ENCODE measurements at places on chromosomes 3 and 15.
A peak's percentile ranks its signal among the peaks of the same experiment; 100 is the strongest.

DNA sequence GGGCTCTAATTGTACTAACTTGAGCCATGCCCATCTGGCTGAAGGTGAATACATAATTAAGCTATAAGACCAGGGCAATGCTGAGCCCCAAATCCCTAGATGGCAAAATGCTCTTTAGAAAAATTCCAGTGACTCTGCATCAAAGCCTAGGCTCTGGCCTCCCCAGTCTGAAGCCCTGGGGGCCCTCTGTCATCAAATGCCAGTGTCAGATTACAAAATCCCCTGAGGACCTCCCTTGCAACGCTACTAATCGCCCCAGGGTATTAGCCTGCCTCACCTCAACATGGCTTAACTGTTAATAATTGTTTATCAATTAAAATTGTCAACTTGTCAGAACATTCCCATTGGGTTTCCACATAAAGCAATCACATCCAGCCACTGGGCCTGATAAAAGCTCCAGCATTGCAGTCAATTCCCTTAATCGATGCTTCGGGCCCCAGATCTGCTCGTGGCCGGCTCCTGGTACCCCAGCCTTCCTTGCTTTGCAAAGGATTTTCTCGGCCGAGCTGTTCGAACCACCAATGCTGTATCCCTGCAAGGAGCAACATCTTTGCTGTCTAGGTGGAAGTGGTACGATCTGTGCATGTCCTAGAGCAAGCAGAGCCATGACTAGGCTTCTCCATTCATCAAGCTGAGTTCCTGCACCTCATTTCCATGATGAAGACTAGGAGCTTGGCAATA, 151.7 kb downstream of the MEGF11 start:
- DNase-seq: no peak

- DNase-seq: no peak
Observed at GRCh38 chr3:65960087-65960486, 78.6 kb downstream of the MAGI1 start.

DNA sequence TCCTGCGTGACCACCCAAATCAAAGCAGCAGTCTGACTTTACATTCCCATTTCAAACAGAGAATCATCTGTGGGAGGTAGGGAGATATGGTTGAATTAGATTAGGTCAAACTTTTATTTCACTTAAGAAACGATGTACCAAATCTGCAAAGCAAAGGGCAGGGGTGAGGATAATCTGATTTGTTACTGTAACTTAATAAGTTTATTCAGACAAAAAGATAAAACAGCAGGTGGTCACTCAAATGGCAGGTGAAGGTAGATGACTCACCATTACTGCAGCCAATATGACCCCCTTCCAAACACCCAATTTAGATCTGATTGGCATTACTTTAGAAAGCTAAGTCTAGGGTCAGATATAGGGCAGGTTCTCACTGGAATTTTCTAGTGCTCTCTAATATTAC, 651.0 kb upstream of the NAALADL2 start:
- DNase-seq: no peak

- no peak for DNase-seq
Observed at GRCh38 chr3:151962352-151962751, 88.9 kb downstream of the SUCNR1 start.

DNA sequence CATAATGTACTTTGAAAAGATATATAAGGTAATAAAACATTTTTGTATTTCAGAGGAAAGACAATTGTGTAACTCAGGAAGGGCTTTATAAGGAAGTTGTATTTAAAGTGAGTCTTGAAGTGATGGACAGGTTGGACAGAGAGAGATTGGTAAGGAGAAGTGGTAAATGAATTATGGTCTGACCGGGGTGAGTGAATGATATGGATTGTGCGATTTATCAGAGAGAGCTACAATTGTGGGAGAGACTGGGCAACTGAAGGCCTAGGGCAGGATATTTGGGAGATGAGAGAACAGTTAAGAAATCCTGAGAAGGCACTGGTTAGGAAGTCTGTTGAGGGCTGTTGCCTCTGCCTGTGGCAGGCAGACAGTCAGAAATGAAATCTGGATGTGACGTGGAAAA, 14.8 kb downstream of the IL1RAP start:
- no peak for DNase-seq

DNA sequence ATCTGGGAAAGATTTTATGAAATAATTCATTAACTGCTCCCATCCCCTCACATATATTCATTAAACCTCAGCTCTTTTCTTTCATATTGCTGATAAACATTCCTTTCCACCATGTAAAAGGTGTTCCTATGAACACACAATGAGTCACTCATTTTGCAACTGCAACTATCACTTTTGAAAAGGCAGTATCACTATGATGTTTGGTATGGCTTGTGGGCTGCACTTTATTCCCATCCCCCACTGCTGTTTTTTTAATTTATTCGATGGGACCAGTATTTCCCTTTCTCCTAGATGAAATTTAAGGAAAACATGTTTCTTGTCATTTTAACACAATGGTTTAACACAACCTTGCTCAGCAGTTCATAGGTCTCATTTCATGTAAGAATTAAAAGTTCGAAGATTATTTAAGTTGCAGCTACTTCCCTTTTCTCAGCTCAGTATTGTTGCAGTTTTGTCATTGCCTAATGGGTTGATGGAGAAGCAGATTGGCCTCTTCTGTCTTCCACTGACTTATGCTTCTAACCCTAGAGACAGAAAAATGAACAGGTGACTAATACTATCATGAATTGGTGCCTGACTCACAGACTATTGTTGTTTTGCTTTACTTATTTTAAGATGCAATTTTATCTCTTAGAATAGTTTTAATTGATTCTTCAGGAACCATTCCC, 280.3 kb downstream of the ZPLD1 start:
- no peak for DNase-seq

GRCh38 chr15:51132384-51133139, 37.9 kb upstream of the TNFAIP8L3 start:
- DNase-seq: peak; percentile 99

- DNase-seq: no peak
Observed at GRCh38 chr3:143480344-143480743, 360.8 kb downstream of the CHST2 start.

- DNase-seq: no peak
Observed at GRCh38 chr3:138850151-138850550, 15.4 kb upstream of the PIK3CB start.

- no peak for DNase-seq
Observed at GRCh38 chr15:31078471-31078870, 23.1 kb downstream of the TRPM1 start.

DNA sequence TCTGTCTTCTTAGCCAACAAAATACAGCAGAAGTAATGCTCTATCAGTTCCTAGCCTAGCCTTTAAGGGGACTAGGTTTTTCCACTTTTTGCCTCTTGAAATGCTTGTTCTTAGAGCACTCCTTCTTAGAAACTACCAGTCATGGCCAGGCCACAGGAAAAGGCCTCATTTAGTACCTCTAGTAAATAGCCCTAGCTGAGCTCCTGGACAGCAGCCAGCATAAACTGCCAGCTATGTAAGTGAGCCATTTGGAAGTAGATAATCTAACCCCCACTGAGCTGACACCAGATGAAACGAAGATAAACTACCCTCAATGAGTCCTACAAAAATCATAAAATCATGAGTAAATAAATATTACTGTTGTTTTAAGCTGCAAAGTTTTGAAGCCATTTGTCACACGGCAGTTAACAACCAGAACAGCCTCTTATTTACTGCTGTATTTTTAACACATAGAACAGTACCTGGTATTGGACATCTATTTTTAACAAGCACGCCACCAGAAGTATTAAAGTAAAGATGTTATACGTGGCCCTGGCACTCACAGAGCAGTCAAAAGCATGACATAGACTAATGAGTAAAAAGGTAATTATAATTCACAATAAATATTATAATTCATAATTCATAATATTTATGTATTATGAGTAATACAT, 12.0 kb downstream of the TBC1D5 start:
- peak; percentile 54 for DNase-seq

DNA sequence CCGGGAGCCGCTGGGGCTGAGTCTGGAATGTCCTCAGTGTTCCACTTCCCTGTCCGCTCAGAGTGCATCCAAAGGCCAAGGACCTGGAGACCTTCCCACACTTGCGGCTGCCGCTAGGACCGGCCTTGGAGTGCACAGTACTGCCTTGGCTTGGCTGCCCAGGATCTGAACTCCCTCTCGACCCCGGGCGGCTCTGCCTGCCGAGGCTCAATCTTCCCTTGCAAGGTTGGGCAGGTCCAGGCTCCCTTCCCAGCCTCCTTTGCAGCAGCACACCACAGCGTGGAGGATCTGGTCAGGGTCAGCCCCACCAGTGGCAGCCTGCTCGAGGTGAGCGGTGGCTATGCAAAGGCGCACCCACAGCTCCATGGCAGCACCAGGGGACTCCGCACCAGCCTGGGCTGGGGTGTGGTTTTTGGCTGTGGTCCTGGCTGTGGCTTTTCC, 69.2 kb downstream of the PLXNA1 start:
- no peak for DNase-seq

- peak; percentile 99 for DNase-seq
Observed at GRCh38 chr3:149599236-149599635, 58.6 kb downstream of the WWTR1 start.

GRCh38 chr15:51669381-51669780, 11.9 kb upstream of the SCG3 start:
- no peak for DNase-seq

DNA sequence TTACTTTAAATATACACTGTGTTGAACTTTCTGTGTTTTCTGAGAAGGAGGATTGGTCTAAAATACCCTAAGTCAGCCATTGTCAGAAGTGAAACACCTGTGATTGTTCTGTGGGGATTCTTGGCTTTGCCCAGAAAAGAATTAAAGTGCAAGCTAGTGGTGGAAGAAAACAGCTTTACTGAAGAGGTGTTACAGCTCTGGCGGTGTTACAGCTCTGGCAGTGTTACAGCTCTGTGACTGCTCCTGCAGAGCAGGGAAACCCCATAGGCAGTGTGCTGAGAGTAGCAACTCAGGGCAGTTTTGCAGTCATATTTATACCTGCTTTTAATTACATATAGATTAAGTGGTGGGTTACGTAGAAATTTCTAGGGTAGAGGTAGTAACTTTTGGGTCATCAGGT, 66.6 kb downstream of the C3orf20 start:
- no peak for DNase-seq

DNA sequence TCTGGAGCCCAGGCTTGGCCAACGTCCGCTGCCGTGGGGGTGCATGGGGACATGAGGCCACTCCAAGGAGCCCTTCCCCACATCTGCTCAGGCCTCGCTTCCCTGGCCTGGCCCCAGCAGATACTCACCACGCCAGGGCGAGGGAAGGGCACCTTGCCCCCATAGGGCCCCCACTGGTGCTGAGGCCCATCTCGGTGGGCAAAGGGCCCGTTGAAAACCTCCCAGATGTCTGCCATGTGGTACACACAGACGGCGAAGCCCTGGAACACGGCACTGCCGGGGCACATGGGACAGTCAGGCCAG, 4.7 kb downstream of the SEMA3G start:
- no peak for DNase-seq

DNA sequence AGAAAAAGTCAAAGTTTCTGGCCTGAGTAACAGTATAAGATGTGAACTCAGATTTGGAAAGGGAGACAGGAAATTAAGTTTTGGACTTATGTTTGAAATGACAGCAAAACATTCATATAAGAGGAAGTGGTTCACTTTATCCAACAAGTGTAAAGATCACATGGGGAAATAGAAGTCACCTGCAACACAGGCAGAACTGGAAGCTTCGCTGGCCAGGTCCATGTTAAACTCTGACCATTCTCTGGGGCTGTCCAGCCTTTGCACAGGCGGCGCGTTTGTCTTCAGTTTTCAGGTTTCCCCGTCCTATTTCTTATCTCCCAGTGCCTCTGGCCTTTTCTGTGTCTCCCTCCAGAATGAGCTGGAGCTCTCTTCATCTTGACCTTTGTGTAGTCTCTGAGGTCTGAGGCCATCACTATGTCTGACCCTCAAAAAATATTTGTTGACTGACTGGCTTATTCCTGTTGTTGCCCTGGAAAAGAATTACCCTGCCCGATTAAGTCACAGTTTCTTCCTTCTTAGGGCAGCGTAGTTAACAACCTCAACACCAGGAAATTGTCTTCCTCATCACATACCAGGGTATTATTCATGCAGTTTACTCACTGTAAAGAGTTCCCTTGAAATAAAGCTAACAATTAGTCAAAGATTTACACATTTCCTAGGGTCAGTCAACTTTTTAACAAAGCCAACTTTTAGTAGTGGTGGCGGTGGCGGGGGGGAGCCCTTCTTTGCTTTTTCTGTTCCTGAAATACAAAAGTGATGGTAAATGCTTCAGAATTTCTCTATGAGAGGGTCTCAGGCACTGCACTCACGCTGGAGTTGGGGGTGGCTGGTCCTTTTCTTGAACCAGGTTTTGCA, 959 bp upstream of the RASA2 start:
- DNase-seq: no peak
